Colonic mucosa (tissue), 4 donors: ENCODE measurements at places on chromosomes 7 and 10. TPM values are rescaled to one million over a fixed set of nuclear protein-coding genes. Genes with fewer than 3 reads are reported as not detected.

- H3K36me3 ChIP-seq: no peaks in the 10 kb centered on the region
- no peak for DNase-seq
- no peaks in the 10 kb centered on the region for H3K4me1 ChIP-seq
- H3K27me3 ChIP-seq: no peaks in the 10 kb centered on the region
Observed at GRCh38 chr10:43681220-43681619, 32.5 kb upstream of the ZNF32 start.

- peak; percentile 12 for DNase-seq
- H3K27ac ChIP-seq: peak overlapping the region; percentile 29
- H3K27me3 ChIP-seq: no peaks in the 10 kb centered on the region
- peaks cover 12% of the 10 kb centered on the region for H3K4me1 ChIP-seq
- no peak overlapping the region for H3K4me3 ChIP-seq
Observed at GRCh38 chr10:95264227-95265051, 26.4 kb downstream of the PDLIM1 start.

GRCh38 chr10:57202356-57202755 is 841.3 kb upstream of the ZWINT start:
- no peak for DNase-seq
- H3K4me1 ChIP-seq: no peaks in the 10 kb centered on the region
- H3K36me3 ChIP-seq: no peaks in the 10 kb centered on the region
- H3K27ac ChIP-seq: no peak overlapping the region
- no peak overlapping the region for H3K4me3 ChIP-seq

GRCh38 chr7:88480896-88481295 is 174.2 kb upstream of the STEAP4 start:
- no peaks in the 10 kb centered on the region for H3K4me1 ChIP-seq
- no peak overlapping the region for H3K27ac ChIP-seq
- no peaks in the 10 kb centered on the region for H3K36me3 ChIP-seq

- DNase-seq: peak; percentile 94
- no peaks in the 10 kb centered on the region for H3K27me3 ChIP-seq
- no peaks in the 10 kb centered on the region for H3K36me3 ChIP-seq
- H3K4me3 ChIP-seq: no peak overlapping the region
- no peaks in the 10 kb centered on the region for H3K4me1 ChIP-seq
- H3K27ac ChIP-seq: no peak overlapping the region
Observed at GRCh38 chr7:50962962-50963374, 180.3 kb upstream of the GRB10 start.

KAT6B gene
- 18.7 TPM for total RNA-seq

- no peak overlapping the region for H3K27ac ChIP-seq
- H3K27me3 ChIP-seq: no peaks in the 10 kb centered on the region
- peaks cover 3% of the 10 kb centered on the region for H3K36me3 ChIP-seq
- no peak for DNase-seq
- H3K4me3 ChIP-seq: no peak overlapping the region
Observed at GRCh38 chr7:149224352-149224751, 15.1 kb upstream of the ZNF212 start.

PKD1L1 gene
- 1.2 TPM for total RNA-seq

GRCh38 chr10:121288011-121288410 is 310.2 kb downstream of the FGFR2 start:
- H3K36me3 ChIP-seq: no peaks in the 10 kb centered on the region
- H3K27me3 ChIP-seq: no peaks in the 10 kb centered on the region
- DNase-seq: no peak
- H3K4me1 ChIP-seq: peaks cover 2% of the 10 kb centered on the region
- no peak overlapping the region for H3K4me3 ChIP-seq
- no peak overlapping the region for H3K27ac ChIP-seq

DNA sequence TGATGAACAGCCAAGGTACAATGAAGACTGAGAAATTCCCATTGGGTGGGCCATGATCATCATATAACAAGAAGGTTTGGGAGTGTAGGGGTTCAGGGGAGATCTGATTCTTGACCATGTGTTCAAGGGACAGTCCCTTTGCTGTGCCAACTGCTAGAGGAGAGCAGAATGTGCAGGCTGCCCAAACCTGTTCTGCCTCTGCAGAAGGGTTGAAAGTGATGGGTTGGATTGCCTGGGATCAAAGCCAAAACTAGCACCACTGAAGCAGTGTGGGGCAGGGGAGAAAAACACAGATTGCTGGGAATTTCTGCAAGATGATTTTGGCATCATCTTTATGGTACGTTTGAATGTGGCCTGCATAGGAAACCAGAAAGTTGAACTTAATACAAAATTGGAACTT is 303.9 kb downstream of the OTUD1 start:
- DNase-seq: no peak
- H3K36me3 ChIP-seq: no peaks in the 10 kb centered on the region
- H3K27ac ChIP-seq: no peak overlapping the region
- no peaks in the 10 kb centered on the region for H3K4me1 ChIP-seq
- no peak overlapping the region for H3K4me3 ChIP-seq

COMTD1 gene
- total RNA-seq: 62.6 TPM

DNA sequence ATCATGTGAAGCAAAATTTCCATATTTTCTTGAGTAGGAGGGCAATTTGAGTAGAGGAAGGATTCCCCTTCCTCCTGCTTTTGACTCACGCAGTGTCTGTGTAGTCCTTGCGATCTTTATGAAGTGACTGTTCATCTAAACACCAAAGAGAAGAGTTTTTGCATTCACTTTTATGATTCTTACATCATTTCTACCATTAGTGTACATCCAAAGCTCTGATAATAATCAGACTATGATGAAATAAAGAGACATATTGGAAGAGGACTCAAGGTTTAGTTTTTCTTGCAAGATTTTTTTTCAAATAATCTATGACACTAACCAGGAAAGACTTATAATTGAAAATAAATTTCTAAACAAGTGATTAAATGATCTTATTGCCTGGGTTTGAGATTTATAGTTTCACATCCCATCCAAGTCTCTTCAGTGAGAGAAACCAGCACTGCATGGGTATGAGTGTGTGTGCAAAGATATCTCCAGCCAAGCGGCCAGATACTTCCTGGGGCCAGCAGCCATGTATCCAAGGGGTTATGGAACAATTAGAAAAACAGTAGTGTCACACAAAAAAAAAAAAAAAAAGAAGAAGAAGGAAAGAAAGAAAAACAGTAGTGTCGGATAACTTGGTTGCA is 2.0 kb upstream of the ACTA2 start:
- H3K4me3 ChIP-seq: no peak overlapping the region
- no peaks in the 10 kb centered on the region for H3K36me3 ChIP-seq
- H3K27ac ChIP-seq: no peak overlapping the region
- no peaks in the 10 kb centered on the region for H3K27me3 ChIP-seq
- DNase-seq: no peak

DNA sequence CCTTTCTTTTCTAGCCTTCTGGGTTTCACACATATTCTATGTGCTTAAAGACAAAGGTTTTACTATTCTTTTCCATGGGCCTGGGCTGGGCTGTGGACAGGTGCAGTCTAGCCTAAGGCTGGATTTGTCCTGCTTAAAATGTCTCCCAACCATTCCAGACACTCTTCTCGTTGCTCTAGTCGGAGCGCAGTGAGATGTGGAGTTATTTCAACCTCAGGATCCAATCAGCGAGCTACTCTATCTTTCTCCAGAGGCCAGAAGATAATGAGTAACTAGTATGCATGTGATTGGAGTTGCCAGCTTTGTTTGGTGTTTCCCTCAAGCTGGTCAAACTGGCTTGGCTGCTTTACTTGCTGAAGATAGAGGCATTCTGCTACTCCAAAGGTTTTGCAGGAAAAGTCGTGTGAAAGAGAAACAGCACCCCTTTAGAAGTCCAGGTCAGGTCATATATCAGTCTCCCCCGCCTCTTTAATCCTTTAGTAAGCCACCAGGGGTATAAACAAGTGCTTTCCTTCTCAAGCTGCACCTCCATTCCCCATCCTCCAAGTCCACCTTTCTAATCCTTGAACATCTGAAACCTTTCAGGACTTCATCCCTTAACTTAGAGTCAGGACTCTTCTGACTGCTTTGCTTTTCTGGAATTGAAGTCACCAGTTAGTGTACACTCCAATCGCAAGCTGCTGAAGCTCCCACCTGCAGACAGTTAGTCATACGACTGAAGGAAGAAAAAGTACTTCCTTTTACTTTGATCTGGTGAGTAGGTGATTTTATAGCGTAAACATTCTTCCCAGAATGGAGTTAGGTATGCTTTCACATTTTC is 78.8 kb downstream of the DNMBP start:
- no peaks in the 10 kb centered on the region for H3K27me3 ChIP-seq
- H3K36me3 ChIP-seq: no peaks in the 10 kb centered on the region
- H3K27ac ChIP-seq: peak overlapping the region; percentile 90
- peak; percentile 94 for DNase-seq

ACBD5 gene
- 52.4 TPM for total RNA-seq

GRCh38 chr10:104540181-104540580 is 100.9 kb upstream of the SORCS3 start:
- H3K4me3 ChIP-seq: no peak overlapping the region
- no peaks in the 10 kb centered on the region for H3K27me3 ChIP-seq
- no peaks in the 10 kb centered on the region for H3K36me3 ChIP-seq
- no peaks in the 10 kb centered on the region for H3K4me1 ChIP-seq
- no peak for DNase-seq

- no peak for DNase-seq
- no peak overlapping the region for H3K27ac ChIP-seq
- H3K4me3 ChIP-seq: no peak overlapping the region
- no peaks in the 10 kb centered on the region for H3K27me3 ChIP-seq
- H3K4me1 ChIP-seq: no peaks in the 10 kb centered on the region
Observed at GRCh38 chr7:69860486-69860885, 262.2 kb downstream of the AUTS2 start.
